ENCODE measurements at places on chromosomes 1 and 21.

DNA sequence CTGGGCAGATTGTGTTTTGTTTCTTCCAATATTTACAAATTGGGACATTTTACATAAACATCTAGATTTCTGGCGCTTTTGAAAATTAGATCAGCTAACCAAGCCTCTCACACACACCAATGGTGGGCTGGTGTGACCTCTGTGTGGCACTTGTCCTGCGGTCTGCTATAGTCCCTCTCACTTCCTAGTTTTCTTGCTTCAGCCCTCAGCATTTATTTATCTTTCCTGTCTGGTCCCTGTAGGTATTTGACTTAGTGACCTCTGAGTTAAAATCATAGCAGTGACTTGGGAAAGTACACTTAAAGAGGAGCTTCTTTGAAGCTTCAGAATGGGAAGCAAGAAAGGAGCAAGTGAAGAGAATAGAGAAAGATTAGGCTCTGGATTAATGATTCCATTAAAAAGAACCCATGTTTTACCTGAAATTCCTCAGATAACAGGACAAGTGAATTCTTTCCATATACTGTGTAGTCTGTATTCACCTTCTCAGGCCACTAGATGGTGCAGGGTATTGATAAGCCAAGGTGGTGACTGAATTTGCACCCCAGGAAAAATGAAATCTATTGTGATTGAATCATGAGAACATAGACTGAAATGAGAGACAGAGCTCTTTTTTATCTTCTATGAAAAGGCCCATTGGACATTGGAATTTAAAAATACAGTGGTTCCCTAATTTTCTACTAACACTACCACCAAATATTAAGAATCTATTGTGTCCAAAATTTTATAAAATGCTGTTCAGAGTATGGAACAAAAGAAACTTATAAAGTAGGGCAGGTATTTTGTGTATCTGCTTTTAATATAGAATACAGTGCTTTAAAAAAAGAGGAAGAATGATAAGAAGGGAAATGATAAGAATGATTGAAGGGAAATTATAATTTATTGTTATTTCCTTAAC is 7.1 kb upstream of the DIPK1A start:
- DNase-seq = no peak

DNA sequence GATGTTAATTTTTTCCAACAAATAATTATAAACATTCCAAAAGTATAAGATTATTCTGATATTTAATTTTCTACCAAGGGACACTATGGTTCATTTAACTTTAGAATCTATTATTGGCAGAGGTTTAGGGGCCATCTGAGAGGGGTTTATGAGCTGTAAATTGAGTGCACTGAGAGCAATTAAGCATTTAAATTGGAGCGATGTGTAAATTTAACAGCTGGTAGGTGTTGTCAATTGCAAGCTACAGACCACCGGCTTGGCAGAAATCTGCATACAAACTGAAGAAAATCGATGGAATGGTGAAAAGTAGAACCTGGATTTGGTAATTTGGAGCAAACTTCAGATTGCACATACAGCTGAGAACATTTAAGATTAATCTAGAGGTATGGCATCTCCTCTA is 55.8 kb upstream of the MTF2 start:
- no peak for DNase-seq

DNA sequence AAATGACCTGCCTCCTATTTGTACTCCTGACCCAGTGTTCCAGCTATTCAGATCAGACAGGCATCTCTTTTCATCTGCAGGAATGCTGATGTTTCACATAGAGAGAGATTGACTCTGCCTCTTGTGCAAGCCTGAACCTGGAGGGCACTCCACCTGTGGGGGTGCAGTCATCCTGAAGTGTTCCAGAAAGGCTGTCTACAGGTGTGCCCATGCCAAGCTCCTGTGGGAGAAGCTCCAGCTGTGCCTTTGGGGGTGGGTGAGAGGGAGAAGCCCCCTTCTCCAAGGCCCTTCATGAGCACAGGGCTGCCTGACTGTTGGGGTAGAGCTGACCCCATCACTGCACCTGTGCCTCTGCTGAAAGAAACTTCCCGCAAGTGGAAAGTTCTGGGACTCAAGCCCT is 22.8 kb downstream of the IFI44 start:
- no peak for DNase-seq

GRCh38 chr1:199701726-199702125 is 325.8 kb upstream of the NR5A2 start:
- DNase-seq = no peak

GRCh38 chr1:64163970-64164369 is 39.5 kb upstream of the UBE2U start:
- DNase-seq = no peak

DNA sequence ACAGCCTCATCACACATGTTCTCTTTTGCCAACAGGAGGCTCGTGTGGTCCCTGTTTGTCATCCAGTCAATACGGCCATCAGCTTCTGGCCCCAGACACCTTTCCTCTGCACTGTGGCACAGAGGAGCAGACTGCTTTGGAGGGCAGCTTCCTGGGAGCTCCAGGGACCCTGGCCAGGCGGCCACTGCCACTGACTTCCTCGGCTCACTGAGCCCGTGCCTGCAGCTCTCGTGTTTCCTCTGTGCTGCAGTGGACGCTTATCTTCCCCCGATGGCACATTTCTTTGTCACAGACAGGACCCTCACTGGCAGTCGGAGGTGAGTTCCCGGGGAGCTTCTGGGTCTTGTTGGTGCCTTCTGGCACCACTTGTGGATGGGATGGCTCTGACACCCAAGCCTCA is 67.0 kb upstream of the DIRAS3 start:
- DNase-seq = no peak

Data from stimulated activated CD4-positive, alpha-beta T cell treated with anti-CD3 and anti-CD28 coated beads, Interleukin-1b, Interleukin-23, amount 100 ng/mL, for 1 hour (primary cell).